ENCODE measurements at places on chromosomes 1 and 21.
A peak's percentile ranks its signal among the peaks of the same experiment; 100 is the strongest.

DNA sequence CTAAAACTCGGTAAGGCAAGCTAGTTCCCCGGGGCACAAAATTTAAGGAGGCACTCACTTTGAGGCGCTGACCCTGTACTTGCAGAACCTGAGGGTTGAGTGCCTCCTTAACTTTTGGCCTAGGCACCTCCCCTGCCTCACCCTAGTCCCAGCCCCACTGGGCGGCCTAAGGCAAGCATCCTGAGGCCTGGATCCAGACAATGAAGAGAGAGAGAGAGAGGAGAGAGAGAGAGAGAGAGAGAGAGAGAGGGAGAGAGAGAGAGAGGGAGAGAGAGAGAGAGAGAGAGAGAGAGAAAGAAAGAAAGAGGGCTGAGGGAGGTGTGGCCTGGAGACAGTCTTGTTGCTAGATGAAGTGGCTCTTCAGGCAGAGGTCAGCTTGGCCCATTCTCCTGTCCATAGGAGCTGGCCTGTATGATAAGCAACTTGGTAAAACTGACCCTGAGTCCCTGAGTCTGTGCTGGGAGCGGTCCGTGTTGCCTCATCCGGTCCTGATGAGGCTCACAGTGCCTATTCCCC, 7.4 kb upstream of the LRRN2 start:
- no peak for DNase-seq

DNA sequence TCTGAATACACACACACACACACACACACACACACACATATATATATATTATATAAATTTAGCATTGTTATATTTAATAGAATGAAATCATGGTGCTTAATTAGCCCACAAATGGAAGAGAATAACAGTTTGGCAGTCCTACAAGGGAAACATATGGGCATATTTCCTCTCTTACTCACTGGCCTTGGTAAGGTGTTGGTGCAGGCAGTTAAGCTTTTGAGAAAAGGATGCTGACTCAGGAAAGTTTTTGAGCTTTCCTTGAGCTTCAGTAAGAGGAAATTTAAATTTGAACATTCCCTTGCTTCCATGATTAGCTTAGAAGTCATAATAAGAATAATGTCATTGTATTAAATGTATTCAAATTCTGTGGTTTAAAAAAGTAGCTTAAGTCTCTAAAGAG, 37.0 kb upstream of the B3GALT5 start:
- no peak for DNase-seq

DNA sequence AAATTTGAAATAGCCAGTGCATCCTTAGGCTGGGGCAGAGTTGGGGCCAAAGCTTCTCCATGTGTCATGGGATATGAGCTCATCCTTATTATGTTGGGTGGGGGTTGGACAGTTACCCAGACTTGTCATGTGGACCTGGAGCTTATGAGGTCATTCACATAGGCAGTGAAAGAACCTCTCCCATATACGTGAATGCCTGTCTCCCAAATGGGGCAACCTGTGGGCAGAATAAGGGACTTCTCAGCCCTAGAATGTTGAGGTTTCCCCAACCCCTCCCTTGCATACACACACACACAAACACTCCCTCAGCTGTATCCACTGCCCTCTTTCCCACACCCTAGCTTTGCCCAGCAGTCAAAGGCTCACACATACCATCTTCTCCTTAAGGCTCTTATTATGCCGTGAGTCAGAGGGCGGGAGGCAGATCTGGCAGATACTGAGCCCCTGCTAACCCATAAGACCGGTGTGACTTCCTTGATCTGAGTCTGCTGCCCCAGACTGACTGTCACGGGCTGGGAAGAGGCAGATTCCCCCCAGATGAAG, 2.3 kb upstream of the IVL start:
- no peak for DNase-seq

DNA sequence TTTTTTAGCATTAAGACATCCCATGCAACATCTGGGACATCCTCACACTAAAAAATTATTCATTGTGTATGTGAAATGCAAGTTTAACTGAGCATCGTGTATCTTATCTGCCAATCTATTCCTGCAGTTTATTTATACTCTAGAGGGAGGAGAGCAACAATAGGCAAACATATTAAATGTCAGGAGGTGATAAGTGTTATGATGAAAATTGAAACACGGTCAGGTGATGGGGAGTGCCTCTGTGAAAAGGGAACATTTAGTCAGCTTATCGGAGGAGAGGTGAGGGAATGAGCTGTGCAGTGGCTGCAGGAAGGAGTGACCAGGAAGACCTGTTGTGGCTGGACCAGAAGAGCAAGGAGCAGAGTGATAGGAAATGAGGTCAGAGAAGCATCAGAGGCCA, 775 bp upstream of the EFCAB14 start:
- DNase-seq: no peak

- DNase-seq: no peak
Observed at GRCh38 chr1:212737559-212737958, 37.9 kb upstream of the BATF3 start.

- no peak for DNase-seq
Observed at GRCh38 chr1:32759997-32760623, 57.0 kb downstream of the YARS1 start.

GRCh38 chr1:112506306-112506705, 2.5 kb upstream of the WNT2B start:
- no peak for DNase-seq

- DNase-seq: no peak
Observed at GRCh38 chr1:221718381-221719277, 23.3 kb downstream of the DUSP10 start.

DNA sequence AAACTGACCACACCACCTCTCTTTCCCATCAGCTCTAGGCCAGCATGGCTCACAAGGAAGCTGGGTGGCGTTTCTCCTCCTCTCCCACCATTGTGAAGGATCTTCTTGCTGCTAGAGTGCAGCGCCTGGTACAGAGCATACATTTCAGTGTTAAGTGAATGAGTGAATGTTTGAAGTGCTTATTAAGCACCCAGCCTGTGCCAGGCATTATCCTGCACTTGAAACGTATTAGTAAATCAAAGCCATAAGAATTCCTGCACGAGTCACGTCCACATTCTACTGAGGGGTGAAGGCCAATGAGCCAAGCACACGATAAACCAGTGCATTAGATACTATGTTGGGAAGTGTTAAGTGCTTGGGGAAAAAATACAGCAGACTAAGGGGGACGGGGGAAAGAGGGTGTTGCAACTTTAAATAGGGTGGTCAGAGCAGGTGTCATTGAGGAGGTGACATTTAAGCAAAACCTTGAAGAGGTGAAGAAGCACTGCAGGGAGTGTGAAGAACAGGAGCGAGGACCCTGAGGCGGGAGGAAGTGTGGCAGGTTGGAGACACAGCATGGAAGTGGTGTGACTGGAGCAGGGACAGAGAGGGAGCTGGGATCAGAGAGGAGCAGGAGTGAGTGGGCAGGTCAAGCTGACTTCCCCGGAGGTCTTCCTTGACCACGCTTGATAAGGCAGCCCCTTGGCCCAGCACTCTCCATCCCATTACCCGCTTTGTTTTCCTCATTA, 48.5 kb upstream of the LRRN2 start:
- no peak for DNase-seq

DNA sequence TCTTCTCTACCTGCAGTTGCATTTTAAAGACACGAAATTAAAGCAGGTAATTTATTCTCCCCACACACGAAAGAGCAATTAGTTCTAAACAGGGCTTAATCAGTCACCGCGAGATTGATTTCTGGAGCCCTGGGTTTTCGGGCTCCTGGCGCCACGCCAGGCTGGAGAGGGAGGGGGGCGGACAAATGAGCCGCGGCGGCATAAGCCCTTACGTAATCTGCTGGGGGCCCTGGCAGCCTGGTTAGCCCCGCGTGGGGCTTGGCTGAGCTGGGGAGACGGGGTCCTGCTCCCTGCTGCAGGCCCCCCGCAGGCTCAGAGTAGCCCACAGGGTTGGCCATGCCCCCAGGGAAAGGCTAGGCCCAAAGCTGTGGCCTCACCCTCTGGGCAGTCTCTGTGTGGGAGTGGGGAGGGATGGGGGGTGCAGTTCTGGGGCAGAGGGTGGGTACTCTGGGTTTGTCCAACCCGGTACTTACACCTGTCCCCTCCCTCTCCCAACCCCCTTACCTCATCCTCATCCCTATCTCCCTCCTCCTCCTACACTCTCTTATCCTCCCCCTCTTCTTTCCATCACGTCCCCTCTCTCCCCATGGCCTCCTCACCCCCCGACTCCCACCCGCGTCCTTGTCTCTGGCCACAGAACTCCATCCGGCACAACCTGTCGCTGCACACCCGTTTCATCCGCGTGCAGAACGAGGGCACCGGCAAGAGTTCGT, 19.9 kb downstream of the FOXO6 start:
- DNase-seq: no peak

- no peak for DNase-seq
Observed at GRCh38 chr1:213600879-213601278, 386.9 kb upstream of the PROX1 start.

- no peak for DNase-seq
Observed at GRCh38 chr1:4510276-4510691, 144.1 kb upstream of the AJAP1 start.

GRCh38 chr1:18114726-18115410, 7.3 kb downstream of the IGSF21 start:
- no peak for DNase-seq

DNA sequence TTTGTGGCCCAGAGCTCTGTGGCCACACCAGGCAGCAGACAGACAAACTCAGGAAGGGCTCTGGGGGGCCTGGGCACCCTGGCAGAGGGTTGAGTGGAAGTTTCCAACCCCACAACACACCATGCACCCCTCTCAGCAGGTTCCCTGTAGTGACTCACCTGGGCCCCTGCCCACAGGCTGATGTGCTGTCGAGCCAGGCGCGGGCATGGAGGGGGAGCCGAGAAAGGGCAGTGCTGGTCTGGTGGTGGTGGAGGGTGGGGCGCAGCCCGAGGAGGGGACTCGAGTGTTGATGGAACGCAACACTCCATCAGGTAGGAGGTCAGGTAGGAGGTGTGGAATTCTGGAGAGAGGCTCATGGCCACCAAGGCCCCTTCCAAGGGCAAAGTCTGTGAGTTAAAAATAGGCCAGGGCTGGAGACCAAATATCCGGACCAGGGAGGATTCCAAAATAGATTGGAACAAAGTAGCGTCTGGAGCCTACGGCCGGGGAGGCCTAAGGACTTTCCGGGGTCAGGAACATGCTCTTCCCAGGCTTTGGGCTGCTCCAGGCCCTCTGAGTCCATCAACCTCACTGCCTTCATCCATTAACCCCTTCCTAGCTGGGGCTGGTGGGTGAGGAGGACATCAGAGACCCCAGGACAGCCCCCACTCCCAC, 191.5 kb upstream of the AJAP1 start:
- no peak for DNase-seq

DNA sequence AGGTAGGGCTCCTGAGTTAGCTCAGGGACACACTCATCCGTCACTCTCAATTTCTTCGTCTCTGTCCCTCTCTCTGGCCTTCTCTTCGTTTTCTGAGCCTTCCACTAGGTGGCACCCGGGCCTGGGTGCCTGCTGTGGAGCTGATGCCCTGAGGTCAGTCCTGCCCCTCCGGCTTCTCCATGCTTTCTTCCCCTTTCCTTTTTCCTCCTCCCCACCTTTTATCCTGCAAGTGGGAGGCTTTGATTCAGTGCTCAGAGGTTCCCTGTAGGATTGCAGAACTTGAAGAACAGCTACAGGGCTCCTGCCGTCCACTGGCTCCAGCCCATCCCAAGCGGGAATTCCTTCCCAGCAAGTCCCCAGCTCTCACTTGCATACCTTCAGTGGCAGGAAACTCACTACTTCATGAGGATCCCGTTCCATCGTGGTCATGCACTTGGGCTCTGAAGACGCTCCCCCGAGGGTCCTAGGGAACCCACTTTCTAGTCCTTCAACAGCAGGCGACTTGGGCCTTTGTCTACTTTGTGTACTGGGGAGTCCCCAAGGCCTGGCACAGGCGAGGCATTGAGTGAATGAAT, 45.6 kb downstream of the SRRM1 start:
- peak; percentile 61 for DNase-seq

DNA sequence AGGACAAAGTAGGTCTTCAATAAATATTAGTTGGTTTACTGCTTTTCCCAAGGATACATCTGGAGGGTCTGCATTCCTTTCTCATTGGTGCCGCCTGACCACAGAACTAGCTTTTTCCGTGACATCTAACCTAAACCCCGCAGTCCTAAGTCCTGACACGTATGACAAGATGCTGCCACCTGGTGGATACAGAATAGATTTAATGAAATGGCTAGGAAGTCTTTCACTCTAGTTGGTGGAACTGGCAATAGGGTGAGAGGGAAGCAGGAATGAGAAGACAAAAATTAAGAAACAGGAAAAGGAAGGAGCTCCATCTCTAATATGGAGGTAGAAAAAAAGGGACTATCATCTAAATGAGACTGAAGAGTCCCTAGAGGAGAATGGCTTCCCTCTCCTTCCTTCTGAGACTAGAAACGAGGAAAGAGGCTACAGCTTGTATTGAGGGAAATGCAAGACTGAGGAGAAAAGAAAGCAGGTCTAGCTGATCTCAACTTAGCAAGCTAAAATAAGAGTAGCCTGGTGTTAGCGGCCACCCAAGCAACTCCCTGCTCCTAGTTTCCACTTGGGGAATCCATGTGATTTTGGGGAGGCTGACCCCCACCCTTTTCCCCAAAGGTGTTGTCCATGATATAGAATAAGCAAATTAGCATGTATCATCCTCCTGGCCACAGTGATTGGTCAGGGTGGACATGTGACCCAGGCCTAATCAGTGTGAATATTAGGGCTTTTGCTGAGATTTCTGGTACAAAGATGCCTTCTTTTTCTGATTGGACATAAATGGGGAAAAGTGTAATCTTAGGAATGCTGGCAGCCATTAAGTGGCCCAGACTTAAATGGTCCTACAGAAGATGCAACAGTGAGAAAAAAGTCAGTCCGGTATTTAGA, 5.9 kb downstream of the RFX5 start:
- DNase-seq: peak; percentile 79

DNA sequence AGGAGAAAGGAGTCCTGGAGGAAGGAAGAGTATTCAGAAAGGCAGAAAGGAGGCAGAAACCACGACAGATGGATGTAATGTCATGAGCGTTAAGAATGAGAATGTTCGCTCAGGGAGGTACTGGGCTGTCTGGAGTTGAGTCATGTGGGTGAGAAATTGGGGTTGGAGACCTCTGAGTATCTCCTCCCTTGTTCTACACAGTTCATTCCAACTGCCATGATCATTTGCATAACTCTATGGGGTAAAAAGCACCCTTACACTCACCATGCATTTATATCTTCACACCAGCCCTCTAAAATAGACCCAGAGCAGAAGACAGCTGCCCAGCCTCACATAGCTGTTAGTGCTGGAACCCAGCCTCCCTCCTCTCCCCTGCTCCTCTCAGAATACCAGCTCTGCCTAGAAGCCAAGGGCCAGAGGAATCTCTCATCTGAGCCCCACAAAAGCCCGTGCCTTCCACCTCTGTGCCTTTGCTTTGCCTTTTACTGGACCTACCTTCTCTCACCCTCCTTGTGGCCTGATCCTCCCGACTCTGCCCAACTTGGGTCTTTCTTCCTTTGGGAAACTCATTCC, 85.2 kb downstream of the BEND5 start:
- no peak for DNase-seq

- DNase-seq: peak; percentile 87
Observed at GRCh38 chr1:6486433-6487011, 4.9 kb downstream of the PLEKHG5 start.

GRCh38 chr1:172653015-172653709, 5.7 kb upstream of the FASLG start:
- DNase-seq: no peak

Data from CD4-positive, alpha-beta T cell treated with Interleukin-2 at 100 ng/mL for 4 hours (primary cell).